ENCODE measurements at places on chromosomes 12 and 14.

DNA sequence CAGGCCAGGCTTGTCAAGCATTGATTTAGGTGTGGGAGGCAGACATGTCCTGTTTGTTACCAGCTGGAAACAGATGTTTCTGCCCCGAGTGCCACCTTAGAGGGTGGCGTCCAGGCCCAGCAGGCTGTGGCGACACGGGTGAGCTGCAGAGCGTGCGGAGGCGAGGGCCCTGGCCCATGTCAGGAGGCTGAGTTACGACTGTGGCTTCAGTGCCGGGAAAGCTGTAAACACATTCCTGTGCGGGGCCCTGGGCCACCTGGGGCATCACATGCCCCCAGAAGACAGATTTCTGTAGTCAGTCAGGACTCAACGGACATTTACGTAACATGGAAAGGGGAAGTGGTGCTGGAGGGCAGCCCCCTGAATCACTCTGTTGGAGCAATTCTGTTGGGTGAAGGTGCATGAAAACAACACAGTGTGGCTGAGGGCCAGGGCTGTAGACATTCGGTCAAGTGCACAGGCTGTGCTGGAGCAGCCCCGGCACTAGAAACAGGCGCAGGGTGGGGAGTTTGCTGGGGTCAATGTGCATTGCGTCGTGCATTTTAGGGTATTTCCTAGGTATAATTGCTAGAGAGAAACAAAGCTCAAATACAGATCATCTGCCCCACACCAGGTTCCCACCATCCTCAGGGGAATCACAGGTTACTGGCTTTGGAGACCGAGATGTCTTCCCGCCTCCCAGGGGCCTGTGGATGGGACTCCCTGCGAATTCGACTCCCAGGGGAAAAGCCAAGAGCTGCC, 291.8 kb downstream of the TMEM121 start:
- DNase-seq, result no peak

- no peak for DNase-seq
Observed at GRCh38 chr12:27462151-27462694, 15.7 kb downstream of the SMCO2 start.

DNA sequence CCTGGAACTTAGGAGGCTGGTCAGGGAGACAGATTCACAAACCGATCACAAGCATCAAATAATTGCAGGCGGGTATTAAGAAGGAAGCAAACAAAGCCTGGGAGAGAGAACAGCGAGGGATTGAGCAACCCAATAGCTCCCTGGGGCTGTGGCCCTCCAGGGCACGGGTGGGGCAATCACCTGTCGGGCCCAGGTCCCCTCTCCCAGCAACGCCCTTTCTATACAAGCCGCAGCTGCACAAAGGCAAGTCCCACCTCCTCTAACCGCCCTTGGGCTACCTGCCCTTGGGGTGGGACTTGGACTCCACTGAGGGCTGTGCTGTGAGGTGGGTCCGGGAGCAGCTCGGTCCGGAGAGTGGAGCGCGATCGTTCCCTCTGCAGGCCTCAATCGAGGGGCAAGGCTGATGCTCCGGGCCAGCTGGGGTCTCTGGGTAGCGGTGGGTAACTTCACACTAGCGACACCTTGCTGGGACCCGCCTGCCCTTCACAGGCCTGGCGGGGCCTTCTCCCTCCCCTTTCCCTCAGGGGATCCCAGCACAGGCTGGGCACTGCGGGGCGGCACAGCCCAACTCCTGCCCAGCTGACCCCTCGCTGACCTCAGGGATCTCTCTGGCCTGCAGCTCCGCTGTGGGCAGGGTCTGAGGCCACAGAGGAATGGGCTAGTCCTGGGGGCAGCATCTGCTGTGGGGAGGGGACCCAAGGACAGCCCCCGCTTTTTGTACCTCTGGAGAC, 8.0 kb downstream of the PHB2 start:
- DNase-seq, result no peak

DNA sequence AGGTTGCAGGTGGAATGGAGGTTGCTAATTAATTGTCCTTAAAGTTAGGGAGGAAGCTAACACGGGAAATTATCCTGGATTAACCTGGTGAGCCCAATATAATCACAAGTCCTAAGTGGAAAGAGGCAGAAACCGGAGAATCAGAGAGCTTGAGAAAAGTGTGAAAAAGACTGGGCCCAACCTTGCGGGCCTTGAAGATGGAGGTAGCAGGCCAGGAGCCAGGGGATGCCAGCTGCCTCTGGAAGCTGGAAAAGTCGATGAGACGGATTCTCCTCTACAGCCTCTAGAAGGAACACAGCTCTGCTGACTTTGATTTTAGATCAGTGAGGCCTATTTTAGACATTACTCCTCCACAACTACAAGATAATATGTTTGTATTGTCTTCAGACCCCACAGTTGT, 2.1 kb downstream of the SDR9C7 start:
- no peak for DNase-seq

DNA sequence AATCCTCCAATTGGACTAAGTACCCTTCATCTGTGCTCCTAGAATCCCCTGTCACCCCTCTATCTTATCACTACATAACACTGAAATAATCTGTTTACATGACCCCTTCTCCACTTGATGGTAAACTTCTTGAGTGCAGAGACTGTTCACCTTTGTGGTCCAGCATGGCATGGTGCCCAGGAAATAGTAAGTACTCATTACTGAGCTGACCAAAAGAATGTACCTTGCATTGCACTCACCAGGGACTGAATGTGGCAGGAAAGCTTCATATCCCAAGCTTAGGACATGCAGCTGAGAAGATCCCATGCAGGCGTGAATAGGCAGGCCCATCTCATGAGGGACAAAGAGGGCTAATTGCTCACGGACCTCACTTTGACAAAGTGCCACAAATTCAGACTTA, 1.4 kb upstream of the GARIN2 start:
- no peak for DNase-seq

DNA sequence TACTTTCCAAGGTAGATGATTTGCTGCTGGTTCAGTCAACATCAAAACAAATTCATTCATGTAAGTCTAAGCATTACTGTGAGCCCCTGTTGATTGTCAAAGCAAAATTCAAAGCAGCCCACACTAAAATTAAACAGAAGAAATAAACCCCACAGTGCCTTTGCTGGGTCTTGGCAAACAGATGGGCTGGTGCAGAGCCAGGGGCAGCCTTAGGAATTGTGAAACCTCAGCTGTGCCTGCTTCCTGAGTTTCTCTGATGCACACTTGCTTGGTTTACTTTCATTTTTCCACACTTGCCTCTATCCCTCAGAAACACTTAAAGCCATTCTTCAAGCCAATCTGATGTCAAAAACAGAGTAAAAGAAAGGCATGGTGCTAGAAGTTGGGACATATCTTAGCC, 6.6 kb upstream of the PLEKHG7 start:
- no peak for DNase-seq

DNA sequence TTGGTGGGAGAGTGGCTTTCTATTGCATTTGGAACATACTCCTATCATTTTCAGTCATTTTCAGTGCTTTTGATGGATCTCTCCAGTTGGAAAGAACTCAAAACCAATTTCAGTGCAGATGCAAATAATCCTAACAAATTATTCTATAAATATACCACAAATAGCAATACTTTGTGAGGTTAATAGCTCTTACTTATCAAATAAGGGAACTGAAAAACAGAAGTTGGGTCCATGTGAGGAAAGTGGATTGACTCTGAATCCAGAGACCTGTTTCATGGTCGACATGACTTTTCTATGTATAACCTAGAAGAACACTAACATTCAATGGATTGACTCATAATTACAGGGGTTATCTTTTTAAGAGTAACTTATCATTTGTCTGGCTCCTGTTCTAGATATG, 248.6 kb downstream of the EGLN3 start:
- DNase-seq, result no peak

DNA sequence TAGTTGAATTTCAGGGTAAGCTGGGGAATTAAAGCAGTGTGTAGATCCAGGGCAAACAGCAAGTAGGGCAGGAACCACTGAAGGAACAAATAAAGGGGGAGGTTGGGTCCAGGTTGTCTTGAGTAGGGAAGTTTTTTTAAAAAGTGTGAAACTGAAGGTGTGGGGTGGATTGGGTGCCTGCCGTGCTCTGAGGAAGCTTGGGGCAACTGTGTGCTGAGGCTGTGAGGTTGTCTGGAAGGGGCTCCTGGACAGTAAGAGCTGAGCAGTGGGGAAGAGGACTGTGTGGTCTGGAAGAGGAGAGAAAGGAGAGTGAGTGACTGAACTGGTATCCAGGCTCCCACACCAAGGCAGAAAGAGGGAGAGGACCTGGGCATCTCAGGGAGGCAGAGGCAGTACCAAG, 10.9 kb upstream of the GPR162 start:
- DNase-seq, result no peak

DNA sequence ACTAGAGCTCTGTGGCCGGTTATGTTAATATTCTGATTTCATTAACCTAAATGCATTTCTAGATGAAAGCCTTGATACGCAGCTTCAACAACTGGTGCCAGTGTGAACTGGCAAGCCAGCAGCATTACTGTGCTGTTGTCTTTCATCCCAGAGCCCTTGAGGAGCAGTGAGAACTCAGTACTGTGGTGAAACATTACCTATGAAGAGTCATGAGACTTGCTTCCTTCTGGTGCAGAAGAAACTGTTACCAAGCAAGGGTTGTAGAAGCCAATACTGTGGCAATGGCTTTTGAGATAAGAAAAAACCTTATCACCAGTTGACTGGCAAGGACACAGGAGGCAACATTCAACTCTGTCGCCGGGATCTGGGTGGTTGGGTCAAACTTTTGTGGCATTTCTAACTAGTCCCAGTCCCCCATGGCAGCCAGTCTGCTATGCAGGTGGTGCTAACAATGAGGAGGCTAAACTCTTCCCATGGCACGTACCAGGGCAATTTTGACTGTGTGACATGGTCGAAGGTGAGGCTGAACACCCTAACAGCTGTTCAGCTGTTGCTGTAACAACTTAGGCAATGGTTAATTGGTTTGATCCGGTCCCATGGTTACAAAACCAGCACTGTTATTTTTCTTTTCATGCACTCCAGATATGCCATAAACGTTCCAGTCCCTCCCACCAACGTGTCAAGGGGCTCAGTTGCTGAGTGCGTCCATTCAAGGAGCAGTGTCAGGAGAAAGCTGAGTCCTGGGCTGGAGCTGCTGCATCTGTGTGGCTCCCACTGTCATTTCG, 12.6 kb upstream of the LGALS3 start:
- DNase-seq, result no peak

DNA sequence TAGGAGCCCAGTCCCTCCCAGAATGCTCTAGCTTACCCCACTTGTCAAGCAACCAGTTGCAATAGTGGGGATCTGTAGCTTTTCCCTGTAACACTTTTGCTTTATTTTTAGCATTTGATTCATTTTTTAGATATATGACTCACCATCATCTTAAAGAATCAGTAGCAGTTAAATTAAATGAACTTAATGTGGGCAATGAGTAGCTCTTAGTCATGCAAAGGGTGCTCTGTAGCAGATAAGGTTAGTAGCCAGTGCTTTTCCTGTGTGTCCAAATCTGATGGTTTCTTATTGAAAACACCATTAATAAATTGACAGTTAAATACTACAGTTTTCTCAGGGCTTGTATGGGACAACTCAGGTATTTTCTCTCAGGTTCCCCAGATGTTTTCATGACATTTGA, 311.8 kb downstream of the RERGL start:
- no peak for DNase-seq

Data from amygdala (tissue), 56 donors.